Endodermal cell (in vitro differentiated cells): ENCODE measurements at places on chromosomes 5 and 9. TPM values are rescaled to one million over a fixed set of nuclear protein-coding genes. Genes with fewer than 3 reads are reported as not detected.
A peak's percentile ranks its signal among the peaks of the same experiment; 100 is the strongest.

GRCh38 chr5:61334868-61335615, 3.0 kb downstream of the ZSWIM6 start:
- DNase-seq: peak; percentile 48
- peak overlapping the region; percentile 88 for H3K4me3 ChIP-seq
- H3K27me3 ChIP-seq: no peaks in the 10 kb centered on the region
- no peak overlapping the region for H3K27ac ChIP-seq
- H3K4me1 ChIP-seq: peaks cover 2% of the 10 kb centered on the region
- H3K36me3 ChIP-seq: peaks cover 6% of the 10 kb centered on the region

- no peaks in the 10 kb centered on the region for H3K27me3 ChIP-seq
- H3K4me3 ChIP-seq: no peak overlapping the region
- no peak overlapping the region for H3K27ac ChIP-seq
- no peaks in the 10 kb centered on the region for H3K4me1 ChIP-seq
- DNase-seq: peak; percentile 62
Measured at GRCh38 chr9:97543561-97543960, 42.1 kb downstream of the TMOD1 start.

- H3K27ac ChIP-seq: no peak overlapping the region
- H3K4me1 ChIP-seq: peaks cover 6% of the 10 kb centered on the region
- H3K36me3 ChIP-seq: peaks cover 12% of the 10 kb centered on the region
- DNase-seq: no peak
- H3K27me3 ChIP-seq: no peaks in the 10 kb centered on the region
Measured at GRCh38 chr5:119301906-119302305, 53.9 kb upstream of the TNFAIP8 start.

Gene ADAMTSL2
- total RNA-seq: 0.18 and 0.27 TPM in 2 replicates

- H3K27me3 ChIP-seq: peaks cover 36% of the 10 kb centered on the region
- H3K36me3 ChIP-seq: no peaks in the 10 kb centered on the region
- DNase-seq: no peak
Measured at GRCh38 chr9:27349698-27350080, 52.7 kb upstream of the EQTN start.

DNA sequence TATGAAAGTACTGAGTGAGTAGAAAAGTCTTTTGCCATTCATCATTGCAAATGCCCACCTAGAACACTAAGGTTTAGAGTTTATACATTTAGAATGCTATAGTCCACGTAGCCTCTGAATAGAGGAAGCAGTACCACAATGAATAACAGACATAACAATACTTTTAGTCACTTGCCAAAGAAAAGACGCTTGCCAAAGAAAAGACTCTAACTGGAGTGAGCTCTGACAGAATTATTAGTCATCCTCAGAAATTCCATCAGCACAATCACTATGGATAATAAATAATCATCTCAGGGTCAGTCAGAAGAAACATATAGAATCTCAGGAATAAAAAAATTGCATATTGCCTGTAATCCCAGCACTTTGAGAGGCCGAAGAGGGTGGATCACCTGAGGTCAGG, 168.5 kb upstream of the TARS1 start:
- H3K27ac ChIP-seq: no peak overlapping the region
- H3K27me3 ChIP-seq: no peaks in the 10 kb centered on the region
- no peak for DNase-seq

DNA sequence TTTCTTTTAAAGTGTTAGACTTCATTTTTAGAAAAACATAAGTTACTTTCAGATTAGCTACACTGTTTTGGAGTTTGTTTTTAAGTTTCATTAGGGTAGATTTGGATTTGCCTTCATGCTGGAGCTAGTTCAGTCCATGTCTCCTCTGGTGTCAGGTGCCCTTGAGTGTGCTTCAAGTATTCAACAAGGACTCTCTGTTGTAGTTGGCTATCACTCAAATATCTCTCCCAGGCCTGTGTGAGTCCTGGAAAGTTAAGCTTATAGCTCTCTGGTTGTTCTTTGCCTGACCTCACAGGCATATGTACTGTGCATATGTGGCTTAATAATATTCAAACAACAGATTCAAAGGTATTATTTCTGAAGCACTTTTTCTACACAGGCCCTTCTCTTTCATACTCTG, 45.4 kb downstream of the PTBP3 start:
- peak overlapping the region; percentile 66 for H3K4me3 ChIP-seq
- no peaks in the 10 kb centered on the region for H3K4me1 ChIP-seq
- H3K27me3 ChIP-seq: no peaks in the 10 kb centered on the region
- no peak for DNase-seq
- H3K27ac ChIP-seq: no peak overlapping the region

GRCh38 chr5:170393235-170393634, 4.1 kb upstream of the KCNMB1 start:
- no peak overlapping the region for H3K4me3 ChIP-seq
- no peaks in the 10 kb centered on the region for H3K4me1 ChIP-seq
- no peaks in the 10 kb centered on the region for H3K27me3 ChIP-seq
- DNase-seq: no peak

- DNase-seq: peak; percentile 89
- no peak overlapping the region for H3K4me3 ChIP-seq
- peaks cover 5% of the 10 kb centered on the region for H3K27me3 ChIP-seq
- peaks cover 15% of the 10 kb centered on the region for H3K4me1 ChIP-seq
- H3K27ac ChIP-seq: peak overlapping the region; percentile 3
Measured at GRCh38 chr5:142175461-142176142, 67.0 kb downstream of the NDFIP1 start.

Gene TLE1
- 35.6 to 52.9 TPM (median 49.7 TPM) in 3 replicates for total RNA-seq

GRCh38 chr5:51652980-51653379, 269.7 kb downstream of the ISL1 start:
- no peaks in the 10 kb centered on the region for H3K27me3 ChIP-seq
- no peak for DNase-seq
- H3K27ac ChIP-seq: no peak overlapping the region
- peaks cover 6% of the 10 kb centered on the region for H3K4me1 ChIP-seq

Gene TMEM232
- total RNA-seq: 3.3 and 4.2 TPM in 2 replicates

DNA sequence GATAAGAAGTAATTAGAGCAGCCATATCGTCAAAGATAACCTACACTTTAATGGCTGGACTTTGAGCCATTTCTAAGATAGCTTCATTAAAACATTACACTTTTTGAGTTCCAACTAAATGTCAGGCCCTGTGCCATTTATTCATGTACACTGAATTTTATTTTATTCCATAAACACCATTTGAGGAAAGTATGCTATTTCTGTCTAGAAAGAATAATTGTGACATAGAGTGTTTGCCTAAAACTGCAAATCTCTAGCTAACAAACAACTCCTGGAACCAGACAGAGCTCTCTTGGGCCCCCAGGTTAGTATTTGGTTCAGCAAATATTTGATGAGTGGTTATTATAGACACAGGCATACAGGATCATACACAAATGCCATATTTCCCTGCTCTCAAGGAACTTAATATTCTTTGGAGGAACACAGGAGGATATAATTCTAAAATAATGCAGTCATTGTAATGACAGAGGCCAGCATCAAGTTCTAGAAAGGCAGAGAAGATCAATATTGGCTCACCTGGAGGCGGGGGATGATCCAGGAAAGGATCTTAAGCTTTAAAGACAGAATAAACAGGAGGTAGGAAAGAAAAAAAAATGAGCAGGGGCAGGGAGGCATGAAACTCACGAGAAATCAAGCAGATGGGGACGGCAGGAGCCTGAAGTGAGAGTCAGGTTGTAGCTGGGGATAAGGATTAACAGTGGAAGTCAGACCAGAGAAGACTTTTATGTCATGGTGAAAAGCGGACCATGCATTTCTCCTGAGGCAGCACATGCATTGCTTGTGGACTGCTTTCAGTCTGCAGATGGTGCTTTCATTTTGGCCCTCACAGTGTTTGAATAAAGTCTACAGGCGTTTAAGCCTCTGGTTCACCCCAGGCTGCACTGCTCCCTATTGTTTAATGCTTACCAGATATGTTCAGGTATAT, 127.7 kb downstream of the GCNT1 start:
- H3K27ac ChIP-seq: peak overlapping the region; percentile 34
- DNase-seq: no peak
- H3K4me1 ChIP-seq: peaks cover 18% of the 10 kb centered on the region

DNA sequence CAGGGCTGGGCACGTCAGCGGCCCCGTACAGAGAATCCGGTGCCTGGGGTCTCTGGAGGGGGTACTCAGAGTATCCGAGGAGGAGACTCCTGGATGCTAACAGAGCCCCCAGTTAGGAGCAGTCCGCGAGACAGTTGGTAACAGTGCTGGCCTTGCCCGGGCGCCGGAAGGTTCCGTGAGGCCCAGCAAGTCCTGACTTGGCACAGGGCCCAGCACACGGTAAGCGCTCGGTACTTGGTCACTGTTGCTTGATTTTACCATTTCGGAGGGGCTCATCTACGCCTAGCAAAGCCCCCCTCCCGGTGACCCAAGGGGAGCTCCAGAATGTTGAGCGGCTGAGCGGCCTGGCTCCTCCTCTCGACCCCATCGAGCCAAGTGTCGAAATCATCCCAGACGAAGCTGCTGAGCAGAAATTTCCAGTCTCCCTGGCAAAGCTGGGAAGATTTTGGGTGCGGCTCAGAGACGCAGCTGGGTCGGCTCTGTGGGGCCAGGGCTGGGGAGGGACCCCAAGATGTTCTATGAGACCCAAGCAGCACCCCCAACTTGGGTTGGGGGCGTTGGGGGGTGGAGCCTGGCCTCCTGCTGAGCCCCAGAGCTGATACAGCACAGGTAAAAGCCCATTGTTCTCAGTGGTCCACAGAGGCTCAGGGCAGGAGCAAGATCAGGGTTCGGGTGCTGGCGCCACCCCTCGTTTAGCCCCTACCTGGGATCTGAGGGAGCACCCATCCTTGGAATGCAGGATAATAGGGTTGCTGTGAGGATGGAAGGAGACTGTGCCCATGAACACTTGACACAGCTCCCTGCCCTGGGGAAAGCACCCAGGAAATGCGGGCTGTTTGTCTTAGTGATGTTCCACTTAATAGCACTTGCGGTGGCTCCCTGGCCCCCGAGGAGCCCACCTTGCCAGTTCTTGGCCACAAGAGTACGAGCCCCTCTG, 137.2 kb downstream of the C9orf50 start:
- peak; percentile 80 for DNase-seq
- no peaks in the 10 kb centered on the region for H3K27me3 ChIP-seq
- H3K4me1 ChIP-seq: peaks cover 8% of the 10 kb centered on the region
- no peaks in the 10 kb centered on the region for H3K36me3 ChIP-seq

GRCh38 chr9:133023117-133023890, 7.5 kb upstream of the GTF3C5 start:
- H3K4me1 ChIP-seq: no peaks in the 10 kb centered on the region
- no peak overlapping the region for H3K27ac ChIP-seq
- DNase-seq: peak; percentile 62

Gene SPATA31D1
- not detected in 3 replicates for total RNA-seq

GRCh38 chr9:36793277-36793676, 220.6 kb downstream of the MELK start:
- H3K4me1 ChIP-seq: peaks cover 6% of the 10 kb centered on the region
- H3K36me3 ChIP-seq: no peaks in the 10 kb centered on the region
- H3K27me3 ChIP-seq: no peaks in the 10 kb centered on the region
- no peak overlapping the region for H3K4me3 ChIP-seq
- DNase-seq: peak; percentile 84

DNA sequence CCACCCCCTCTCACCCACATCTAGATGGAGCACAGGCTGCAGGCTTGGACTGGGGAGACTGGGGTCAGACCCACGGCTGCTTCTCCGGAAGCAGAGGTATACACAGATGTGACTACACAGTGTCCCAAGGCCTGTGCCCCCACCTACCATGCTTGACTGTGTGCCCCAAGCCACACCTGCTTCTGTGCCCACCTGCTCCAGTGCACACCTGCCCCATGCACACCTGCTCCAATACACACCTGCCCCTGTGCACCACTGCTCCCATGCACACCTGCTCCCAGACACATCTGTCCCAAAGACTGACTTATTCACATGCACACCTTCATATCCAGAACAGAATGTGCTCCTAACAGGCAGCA, 5.5 kb upstream of the COL5A1 start:
- no peak overlapping the region for H3K27ac ChIP-seq
- no peak for DNase-seq
- no peaks in the 10 kb centered on the region for H3K27me3 ChIP-seq
- H3K4me1 ChIP-seq: peaks cover 4% of the 10 kb centered on the region
- H3K4me3 ChIP-seq: no peak overlapping the region

- peak; percentile 75 for DNase-seq
- H3K4me3 ChIP-seq: no peak overlapping the region
- H3K27ac ChIP-seq: no peak overlapping the region
- H3K4me1 ChIP-seq: no peaks in the 10 kb centered on the region
Measured at GRCh38 chr9:109414125-109414785, 83.9 kb downstream of the PTPN3 start.

DNA sequence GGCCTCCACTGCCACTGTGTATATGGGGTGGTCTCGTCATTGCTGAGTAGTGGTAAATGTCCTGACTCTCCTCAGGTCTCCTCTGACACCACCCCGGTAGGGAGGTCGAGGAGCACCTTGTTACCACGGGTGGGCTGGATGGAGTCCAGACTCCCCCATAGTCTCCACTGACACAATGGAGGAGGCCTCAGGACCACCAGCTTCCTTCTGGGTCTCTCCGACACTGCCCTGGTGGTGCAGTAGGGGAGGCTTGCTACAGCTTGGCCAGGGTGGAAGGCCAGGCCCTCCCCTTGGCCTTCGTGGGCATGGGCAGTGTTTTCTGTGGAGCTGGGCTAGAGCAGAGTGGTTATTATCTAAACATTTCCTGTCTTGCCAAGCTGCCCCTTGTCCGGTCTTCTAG, 15.4 kb upstream of the SH3PXD2B start:
- H3K36me3 ChIP-seq: no peaks in the 10 kb centered on the region
- H3K27ac ChIP-seq: no peak overlapping the region
- no peaks in the 10 kb centered on the region for H3K4me1 ChIP-seq
- DNase-seq: peak; percentile 12
- no peaks in the 10 kb centered on the region for H3K27me3 ChIP-seq

DNA sequence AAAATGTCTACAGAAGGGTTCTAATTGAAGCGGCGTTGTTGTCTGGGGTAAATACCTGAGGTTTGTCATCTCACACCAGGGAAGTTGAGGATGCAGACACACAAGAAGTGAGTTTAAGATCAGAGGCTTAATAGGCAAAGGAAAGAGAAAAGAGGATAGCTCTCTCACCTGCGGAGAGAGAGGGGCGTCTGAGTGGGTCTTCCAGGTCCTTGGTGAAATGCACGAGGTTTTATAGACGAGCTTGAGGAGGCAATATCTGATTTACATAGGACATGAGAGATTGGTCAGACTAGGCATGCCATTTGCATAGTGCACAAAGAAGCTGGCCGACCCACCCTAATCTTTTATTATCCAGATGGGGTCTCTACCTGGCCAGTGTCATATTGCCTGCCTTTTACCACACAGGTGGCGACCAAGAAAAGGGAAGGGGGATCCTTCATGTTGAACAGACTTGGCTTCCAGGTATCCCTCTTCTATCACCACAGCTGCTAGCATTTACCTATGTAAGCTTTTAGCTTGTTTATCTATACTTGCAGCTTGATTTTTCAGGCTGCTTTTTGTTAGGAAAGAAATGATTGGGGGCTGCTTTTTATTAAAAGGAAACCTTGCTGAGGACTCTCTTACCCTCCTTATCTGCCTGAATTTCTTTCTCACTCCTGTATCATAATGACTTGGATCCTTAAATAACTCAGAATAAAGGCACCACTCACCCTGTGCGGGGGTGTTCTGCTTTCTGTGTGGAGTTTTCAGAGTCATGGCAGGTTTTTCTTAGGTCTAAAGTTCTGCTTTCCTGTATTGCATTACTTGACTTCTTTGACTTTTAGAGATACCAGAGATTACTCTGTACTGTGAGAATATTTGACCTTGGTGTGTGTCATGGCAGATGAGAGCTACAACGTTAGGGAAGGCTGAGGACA, 9.4 kb upstream of the GLT6D1 start:
- H3K27ac ChIP-seq: no peak overlapping the region
- no peaks in the 10 kb centered on the region for H3K4me1 ChIP-seq
- peak overlapping the region; percentile 53 for H3K4me3 ChIP-seq
- peak; percentile 68 for DNase-seq
- no peaks in the 10 kb centered on the region for H3K36me3 ChIP-seq

GRCh38 chr5:82106756-82107155, 134.9 kb downstream of the ATG10 start:
- no peaks in the 10 kb centered on the region for H3K27me3 ChIP-seq
- no peaks in the 10 kb centered on the region for H3K36me3 ChIP-seq

Gene PTGS1
- 1.1 to 3.6 TPM (median 1.6 TPM) in 3 replicates for total RNA-seq
